ENCODE measurements at places on chromosomes 3 and 15.

DNA sequence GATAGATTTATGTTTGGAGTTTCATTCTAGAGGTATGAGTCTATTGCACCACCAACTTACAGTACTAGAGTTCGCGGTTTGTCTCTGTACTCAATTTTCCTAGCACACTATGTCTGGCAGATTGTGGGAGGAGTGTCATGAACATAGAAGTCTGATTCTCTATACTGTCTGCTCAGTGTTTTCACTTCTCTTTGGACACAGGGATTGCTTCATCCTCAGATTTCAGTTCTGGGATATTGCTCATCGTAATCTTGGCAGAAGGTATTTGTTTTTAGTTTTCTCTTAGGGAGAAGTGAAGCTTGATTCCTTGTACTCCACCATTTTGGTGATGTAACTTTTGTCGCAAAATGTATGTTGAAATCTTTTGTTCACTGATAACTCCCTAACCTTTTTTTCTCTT lies 27.8 kb upstream of the AZI2 start:
- DNase-seq, result no peak

DNA sequence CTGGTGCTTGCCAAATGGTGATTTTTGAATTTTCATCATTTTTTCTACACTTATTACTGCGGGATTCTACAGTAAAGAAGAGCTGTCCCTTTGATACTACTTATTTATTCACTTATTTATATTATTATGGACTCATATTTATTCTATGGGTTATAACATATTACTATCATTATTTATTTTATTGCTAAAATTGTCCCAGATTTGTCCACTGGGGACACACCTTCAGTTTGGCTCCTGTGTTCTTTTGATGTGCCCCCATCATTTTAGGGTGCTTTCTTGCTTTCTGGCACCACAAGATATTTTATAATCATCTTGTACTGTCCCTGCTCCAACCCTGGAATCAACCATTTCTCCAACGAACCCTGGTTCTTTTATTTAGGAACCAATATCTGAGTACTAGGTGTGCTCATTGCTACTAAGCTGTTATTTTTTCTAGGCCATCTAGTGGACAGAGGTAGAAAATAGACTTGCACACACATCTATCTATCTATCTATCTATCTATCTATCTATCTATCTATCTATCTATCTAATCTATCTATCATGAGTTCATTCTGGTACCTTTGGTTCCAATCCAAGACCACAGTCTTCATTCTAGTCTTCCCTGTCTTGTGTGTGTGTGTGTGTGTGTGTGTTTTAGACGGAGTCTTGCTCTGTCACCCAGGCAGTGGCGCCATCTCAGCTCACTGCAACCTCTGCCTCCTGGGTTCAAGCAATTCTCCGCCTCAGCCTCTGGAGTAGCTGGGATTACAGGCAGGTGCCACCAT lies 16.0 kb downstream of the SLC22A14 start:
- DNase-seq, result no peak

GRCh38 chr15:78625606-78626280 lies 4.9 kb upstream of the CHRNA3 start:
- no peak for DNase-seq

DNA sequence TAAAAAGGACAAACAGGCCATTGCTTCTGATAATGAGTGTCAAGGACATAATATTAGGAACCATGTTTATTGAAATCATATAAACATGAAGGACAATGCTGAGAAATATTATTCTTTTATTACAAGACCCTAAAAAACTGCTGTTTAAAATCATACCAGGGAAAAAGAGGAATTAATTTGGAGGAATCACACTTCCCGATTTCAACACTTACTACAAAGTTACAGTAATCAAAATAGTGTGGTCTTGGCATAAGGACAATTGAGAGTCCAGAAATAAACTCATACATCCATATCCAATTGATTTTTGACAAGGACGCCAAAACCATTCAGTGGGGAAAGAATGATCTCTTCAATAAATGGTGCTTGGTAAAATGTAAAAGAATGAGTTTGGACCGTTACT lies 13.0 kb downstream of the CYP1A1 start:
- DNase-seq, result no peak

DNA sequence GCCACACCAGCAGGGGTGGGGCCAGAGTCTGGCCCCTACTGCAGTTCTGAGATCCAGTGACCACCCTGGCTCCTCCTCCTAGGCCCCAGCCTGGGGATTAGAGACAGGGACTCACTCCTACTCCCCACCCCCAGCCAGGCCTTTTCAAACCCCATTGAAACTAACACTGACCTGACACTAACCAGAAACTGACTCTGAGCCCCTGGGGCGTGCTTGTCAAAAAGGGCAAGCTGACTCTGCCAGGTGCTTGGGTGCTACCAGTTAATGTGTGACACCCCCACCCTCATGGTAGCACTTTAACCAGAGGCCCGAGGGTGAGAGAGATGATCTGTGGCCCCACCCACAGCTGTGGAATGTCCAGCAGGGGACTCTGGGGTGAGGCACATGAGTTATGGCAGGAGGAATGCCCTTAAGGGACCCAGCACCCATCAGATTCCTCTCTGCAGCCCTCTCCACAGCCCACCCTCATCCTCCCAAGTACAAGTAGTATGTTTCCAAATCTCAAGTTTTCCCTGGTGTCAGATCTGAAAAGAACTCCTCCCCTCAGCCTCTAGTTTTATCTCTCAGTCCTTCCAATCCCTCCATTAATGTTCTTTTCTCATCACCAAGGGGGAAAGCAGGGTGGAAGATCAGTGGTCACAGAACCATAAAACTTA lies 1.4 kb downstream of the PTH1R start:
- no peak for DNase-seq
